Activated CD8-positive, alpha-beta memory T cell treated with anti-CD3 and anti-CD28 coated beads for 36 hours (primary cell): ENCODE measurements at places on chromosomes 11 and 22. TPM values are rescaled to one million over a fixed set of nuclear protein-coding genes. Genes with fewer than 3 reads are reported as not detected.

Gene MMP3
- not detected for total RNA-seq

Gene CTSF
- 3.3 TPM for total RNA-seq

Gene PKNOX2
- not detected for total RNA-seq

Gene SCUBE2
- not detected for total RNA-seq

Gene RPS6KB2
- 82.8 TPM for total RNA-seq

Gene DUSP18
- 11.5 TPM for total RNA-seq

Gene ALG12
- total RNA-seq, result 21.2 TPM

Gene PLAAT5
- total RNA-seq, result 0.40 TPM

Gene SNX19
- total RNA-seq, result 38.7 TPM

Gene VPREB3
- not detected for total RNA-seq

Gene APOL4
- 0.63 TPM for total RNA-seq

Gene DSCAML1
- 0.13 TPM for total RNA-seq
